Osteocyte (in vitro differentiated cells): ENCODE measurements at places on chromosomes 6 and 20.

- H3K36me3 ChIP-seq, result no peaks in the 10 kb centered on the region
- no peak overlapping the region for H3K27ac ChIP-seq
- H3K4me3 ChIP-seq, result no peak overlapping the region
- peaks cover 62% of the 10 kb centered on the region for H3K27me3 ChIP-seq
Measured at GRCh38 chr20:51064137-51064536, 41.2 kb upstream of the KCNG1 start.

DNA sequence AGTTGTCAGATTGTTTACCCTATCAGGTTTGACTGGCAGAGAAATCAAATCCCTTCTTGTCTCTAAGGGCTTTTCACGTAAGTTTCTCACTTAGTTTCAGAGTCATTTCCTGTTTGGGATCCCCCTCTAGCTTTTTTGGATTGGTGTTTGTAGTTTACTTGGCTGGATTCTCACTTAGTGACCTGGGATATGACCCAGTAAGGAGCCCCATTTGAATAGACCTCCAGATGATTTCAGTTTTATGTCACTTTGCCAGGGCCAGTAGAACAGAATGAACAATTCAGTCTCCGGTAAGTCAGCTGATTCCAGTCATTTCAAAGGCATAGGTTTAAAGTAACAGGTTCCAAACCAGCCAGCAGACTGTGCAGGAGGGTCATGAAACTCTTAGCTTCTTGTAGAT is 8.2 kb downstream of the FAM135A start:
- DNase-seq, result no peak
- H3K36me3 ChIP-seq, result peaks cover 24% of the 10 kb centered on the region
- no peaks in the 10 kb centered on the region for H3K4me1 ChIP-seq
- no peaks in the 10 kb centered on the region for H3K27me3 ChIP-seq

DNA sequence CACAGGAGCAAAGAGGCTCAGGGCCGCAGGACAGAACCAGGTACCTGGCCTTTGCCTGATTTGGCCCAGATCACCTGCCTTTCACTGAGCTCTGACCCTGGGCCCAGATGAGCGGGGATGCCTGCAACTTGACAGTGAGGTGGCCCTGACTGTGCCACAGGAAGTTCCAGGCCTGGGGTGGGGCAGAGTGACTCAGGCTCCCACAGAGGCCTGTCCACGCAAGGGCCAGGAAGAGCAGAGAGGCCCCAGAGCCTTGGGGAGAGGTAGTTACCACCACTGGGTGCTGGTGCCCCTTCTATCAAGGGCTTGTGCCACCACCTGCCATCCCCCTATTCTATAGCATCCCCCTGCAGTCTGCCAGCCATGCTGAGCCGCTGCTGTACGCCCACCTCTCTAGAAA is 4.1 kb upstream of the NOL4L start:
- DNase-seq, result no peak
- no peaks in the 10 kb centered on the region for H3K36me3 ChIP-seq
- peaks cover 3% of the 10 kb centered on the region for H3K27me3 ChIP-seq
- H3K27ac ChIP-seq, result no peak overlapping the region
- H3K4me1 ChIP-seq, result peaks cover 14% of the 10 kb centered on the region

DNA sequence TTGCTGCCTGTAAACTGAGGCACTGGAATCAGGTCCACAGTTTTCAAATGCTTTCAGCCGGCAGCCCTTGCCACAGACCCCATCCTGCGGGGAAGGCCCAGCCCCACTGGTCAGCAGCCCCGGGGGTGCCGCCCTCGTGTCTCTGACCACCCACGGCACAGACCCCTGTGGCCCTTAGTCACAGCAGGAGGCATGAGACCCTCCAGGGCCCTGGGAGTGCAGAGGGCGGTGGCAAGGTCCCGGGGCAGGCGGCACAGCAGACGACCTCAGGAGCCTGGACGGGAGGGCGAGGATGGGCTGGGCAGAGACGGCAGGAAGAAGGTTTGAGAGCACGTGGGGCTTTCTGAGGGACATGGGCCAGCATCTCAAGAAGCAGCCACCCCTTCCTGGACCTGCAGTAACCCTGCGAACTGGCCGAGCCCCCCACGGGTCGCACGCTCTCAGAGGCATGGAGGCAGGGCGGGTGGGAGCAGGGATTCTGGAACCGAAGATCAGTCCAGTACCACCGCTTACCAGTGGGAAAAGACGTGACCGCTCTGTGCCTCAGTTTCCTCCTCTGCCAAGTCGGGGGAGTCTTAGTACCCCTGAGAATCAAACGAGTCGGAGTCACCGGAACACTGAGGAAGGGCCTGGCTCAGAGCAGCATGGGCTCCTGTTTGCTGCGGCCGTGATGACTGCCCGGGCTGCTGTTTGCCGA is 140.7 kb downstream of the TAF4 start:
- no peaks in the 10 kb centered on the region for H3K27me3 ChIP-seq
- H3K4me1 ChIP-seq, result peaks cover 8% of the 10 kb centered on the region
- no peak overlapping the region for H3K27ac ChIP-seq
